ENCODE measurements at places on chromosomes 12 and 14.

DNA sequence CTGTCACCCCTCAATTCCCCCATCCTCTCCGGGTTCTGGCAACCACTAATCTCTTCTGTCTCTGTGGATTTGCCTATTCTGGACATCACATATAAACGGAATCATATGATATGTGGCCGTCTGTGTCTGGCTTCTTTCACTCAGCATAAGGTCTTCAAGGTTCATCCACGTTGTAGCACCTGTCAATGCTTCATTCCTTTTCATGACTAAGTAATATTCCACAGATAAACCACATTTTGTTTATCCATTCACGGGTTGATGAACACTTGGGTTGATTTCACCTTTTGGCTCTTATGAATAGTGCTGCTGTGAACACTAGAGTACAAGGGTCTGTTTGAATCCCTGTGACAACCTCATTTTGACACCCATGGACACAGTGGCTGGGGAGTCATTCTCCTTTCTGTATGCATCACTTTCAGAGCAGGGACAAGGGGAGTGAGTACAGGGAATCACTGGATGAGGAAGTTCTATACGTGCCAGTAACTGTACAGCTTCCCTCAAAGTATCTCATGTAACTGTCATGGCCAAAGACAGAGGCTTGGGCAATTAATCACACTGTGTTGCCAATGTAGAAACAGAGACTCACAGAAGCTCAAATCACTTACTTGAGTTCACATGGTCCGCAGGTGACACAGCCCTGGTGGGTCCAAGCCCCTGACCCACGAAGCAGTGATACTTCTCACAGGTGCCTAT is 10.9 kb upstream of the TESC start:
- DNase-seq = no peak

DNA sequence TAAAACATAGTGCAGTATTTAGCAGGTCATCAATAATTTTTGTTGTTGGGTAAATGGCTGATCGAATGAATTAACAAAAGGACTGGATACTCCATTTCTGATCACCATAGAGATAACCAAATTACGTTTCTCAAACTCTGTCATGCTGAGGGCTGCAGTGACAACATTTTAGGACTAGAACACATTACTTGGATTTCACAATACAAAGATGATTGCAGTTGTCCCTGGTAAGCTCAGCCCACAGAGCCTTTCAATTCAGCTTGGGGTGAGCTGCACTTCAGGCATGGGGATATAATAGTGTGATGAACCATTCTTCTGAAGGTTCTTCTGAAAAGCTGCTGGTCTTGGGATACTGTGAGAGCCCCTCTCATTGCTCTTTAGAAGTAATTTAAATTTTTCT is 74.3 kb downstream of the FAR2 start:
- no peak for DNase-seq

- DNase-seq = no peak
Measured at GRCh38 chr12:108983227-108983626, 37.6 kb downstream of the SVOP start.

GRCh38 chr12:31265722-31266121 is 60.2 kb downstream of the SINHCAF start:
- DNase-seq = no peak

DNA sequence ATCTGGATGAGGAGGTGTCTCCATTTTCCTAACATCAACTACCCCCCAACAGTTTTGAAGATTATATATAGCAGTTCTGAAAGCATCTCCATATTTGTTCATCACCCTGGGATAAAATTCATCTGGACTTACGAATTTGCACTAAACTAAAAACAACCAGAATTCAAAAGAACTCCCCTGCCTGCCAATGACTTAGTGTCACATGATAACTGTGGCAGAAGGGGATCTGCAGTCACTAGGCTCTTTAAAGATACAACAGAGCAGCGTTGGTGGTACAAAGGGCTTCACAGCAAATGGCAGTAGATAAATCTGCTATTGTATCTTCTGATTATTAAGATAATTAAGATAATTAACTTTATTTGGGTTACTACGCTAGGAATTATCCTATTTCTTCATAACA is 30.1 kb downstream of the GPR135 start:
- DNase-seq = no peak

- DNase-seq = no peak
Measured at GRCh38 chr12:29930503-29930902, 146.8 kb upstream of the TMTC1 start.

- no peak for DNase-seq
Measured at GRCh38 chr12:74365178-74365964, 172.3 kb upstream of the ATXN7L3B start.

DNA sequence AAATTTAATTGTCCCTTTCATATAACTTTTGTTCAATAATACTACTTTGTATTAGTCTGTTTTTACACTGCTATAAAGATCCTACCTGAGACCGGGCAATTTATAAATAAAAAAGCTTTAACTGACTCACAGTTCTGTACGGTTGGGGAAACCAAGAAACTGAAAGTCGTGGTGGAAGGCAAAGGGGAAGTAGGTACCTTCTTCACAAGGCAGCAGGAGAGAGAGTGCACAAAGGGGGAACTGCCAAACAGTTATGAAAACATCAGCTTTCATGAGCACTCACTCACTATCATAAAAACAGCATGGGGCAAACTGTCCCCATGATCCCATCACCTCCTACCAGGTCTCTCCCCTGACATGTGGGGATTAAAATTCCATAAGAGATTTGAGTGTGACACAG is 1069.0 kb downstream of the FSCB start:
- no peak for DNase-seq

DNA sequence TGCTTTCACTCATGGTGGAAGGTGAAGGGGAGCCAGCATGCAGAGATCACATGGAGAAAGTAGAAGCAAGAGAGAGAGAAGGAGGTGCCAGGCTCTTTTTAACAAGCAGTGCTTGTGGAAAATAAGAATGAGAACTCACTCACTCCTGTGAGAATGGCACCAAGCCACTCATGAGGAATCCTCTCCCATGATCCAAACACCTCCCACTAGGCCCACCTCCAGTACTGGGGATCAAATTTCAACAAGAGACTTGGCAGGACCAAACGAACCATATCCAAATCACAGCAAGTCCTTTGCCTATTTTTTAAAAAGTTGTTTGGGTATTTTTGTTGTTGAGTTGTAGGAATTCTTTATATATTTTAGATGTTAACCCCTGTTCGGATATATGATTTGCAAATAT is 245.9 kb upstream of the ARID2 start:
- no peak for DNase-seq

DNA sequence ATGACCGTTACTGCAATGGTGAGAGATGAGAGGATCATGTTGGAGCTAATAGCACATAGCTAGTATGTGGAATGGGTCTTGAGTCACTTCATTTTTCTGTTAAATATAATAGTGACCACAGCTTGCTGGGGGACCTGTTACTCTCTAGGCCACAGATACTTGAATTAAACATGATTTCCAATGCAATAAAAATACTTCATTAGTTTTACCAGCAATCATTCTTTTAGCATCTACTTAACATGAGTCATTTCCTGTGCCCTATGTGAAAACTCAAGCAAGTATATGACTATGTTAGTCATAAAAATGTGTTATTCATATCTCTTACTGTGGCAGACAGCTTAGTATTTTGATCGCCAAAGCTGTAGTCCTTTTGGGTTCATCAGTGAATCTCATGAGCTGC is 798.8 kb downstream of the SLC16A7 start:
- no peak for DNase-seq

DNA sequence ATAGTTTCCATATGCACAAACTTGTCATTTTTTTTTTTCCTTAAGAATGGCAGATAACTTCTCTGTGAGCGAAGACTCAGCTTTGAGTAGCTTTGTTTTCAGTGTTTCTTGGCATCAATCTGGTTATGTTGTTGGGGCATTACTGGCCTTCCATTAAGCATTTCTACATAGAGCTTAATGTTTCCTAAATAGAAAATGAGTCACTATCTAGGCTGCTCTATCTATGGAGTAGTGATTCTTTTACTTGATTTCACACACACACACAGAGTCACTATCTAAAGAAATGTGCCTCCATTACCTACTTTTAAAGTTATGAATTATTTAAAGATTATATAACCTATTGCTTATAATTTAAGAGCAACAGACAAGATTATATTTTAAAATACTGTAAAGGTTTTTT is 53.9 kb downstream of the TMEM260 start:
- DNase-seq = no peak

DNA sequence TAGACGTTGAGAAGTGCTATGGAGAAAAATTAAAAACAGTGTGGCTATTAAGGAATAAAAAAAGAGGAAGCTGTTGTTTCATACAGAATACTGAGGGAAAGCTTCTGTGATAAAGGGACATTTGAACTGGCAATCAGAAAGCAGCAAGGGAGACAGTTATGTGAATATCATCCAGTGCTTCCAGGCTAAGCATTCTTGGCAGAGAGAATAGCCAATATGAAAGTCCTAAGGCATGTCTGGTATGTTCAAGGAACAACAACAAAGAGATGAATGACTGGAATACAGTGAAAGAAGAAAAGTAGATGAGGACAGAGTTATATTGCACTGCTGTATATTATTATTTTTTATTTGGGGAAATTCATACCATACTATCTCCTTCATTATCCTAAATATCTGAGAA is 23.9 kb downstream of the SCAF11 start:
- DNase-seq = no peak

DNA sequence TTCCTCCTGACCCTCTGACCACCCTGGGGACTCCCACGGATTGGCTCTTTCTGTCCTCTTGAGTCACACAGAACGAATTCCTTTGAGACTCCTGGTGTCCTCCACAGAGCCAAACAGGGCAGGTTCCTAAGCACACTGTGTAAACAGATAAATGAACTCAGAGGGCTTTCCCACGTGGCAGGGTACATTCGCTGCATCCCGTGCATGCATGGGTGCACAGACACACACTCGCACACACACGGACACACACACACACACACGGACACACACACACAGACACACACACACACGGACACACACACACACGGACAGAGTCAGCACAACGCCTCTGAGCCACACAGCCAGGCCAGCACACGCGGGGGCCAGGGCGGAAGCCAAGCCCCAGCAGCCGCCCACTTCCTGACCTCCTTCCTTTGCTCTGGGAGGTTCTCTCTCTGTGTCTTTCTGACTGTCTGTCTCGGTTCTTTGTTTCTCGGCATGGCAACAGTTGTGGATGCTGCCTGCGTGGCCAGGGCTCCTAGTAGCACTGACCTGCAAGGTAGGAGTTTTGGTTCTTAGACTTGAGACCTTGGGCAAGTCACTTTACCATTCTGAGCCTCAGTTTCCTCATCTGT is 706 bp downstream of the CRACR2A start:
- peak; percentile 14 for DNase-seq

DNA sequence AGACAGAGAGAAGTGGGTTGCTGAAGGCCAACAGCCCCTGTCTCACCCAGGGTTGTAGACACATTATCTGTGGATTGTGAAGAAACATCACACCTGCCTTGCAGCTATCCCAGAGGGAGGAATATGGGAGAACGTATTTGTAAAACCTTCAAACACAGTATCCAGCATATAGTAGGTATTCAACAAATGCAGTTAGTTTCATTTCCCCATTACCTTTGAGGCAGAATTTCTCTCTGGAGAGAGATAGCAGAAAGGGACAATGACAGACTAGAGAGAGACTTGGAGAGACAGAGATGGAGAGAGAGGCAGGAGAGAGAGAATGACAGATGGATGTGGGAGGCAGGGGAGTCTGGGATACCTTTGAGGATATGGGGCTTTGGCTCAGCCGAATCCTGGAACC is 62.0 kb downstream of the WSCD2 start:
- no peak for DNase-seq

- peak; percentile 99 for DNase-seq
Measured at GRCh38 chr14:76151398-76152332, at the start of gene GPATCH2L. GPATCH2L (plus strand) TSS chr14:76151922; CDS start chr14:76154364, 2,442 bp downstream.

DNA sequence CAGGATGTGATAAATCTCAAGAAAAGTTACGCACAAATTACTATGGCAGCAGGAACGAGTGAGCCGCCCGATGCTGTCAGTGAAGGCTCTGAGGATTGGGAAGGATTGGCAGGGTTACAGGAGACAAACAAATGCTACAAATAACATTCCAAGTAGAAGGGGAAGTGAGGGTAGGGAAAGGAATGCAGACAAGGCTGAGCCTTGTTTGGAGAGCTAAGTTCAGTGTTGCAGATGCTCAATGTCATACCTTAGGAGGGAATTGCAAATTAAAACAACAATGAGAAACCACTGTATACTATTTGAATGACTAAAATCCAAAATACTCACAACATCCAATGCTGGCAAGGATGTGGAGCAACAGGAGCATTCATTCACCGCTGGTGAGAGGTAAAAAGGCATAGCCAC is 1.3 kb downstream of the CLEC9A start:
- no peak for DNase-seq

GRCh38 chr12:69679119-69679518 is 20.0 kb downstream of the BEST3 start:
- no peak for DNase-seq

DNA sequence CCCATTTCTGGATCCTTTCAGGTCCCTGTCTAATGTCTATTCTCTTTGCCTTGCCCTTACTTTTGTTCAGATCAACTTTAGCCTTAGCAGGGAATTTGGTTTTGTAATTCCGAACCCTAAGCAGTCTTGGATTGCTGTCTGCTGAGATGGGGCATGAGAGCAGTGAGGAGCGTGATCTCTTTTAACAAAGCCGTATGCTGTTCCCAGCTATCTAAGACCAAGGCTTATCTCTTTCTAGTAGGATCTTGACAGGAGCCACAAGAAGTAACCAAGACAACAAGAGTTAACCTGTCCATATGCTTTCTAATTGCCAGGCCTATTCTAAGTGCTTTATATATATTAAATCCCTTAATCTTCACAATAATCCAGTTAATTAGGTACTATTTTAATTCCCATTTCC is 4.5 kb upstream of the DHRS7 start:
- DNase-seq = no peak

- DNase-seq = no peak
Measured at GRCh38 chr14:93110856-93111419, 4.8 kb downstream of the ITPK1 start.

DNA sequence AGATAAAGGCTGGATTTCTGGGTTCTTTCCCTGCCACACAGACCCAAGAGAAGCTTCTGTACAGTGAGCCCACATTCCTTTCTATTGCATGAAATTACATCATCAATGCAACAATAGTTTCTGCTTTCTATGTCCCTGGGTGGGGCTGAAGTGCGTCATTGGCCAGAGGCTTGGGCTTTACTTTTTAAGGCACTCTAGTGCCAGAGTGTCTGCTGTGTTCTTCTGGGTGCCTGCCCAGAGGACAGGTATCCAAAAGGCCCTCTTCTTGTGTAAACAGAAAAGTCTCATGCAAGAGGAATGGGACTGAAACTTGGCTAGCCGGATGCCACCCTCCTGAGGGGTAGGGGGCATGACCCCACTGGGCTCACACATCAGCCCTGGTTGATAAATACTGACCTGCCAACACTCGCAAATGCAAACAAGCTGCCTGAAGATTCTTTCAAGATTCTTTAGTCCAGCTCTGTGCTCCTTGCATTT is 5.9 kb downstream of the KRT86 start:
- no peak for DNase-seq

- no peak for DNase-seq
Measured at GRCh38 chr12:1656902-1657301, 27.9 kb downstream of the WNT5B start.
